ENCODE measurements at places on chromosomes 3 and 15.

DNA sequence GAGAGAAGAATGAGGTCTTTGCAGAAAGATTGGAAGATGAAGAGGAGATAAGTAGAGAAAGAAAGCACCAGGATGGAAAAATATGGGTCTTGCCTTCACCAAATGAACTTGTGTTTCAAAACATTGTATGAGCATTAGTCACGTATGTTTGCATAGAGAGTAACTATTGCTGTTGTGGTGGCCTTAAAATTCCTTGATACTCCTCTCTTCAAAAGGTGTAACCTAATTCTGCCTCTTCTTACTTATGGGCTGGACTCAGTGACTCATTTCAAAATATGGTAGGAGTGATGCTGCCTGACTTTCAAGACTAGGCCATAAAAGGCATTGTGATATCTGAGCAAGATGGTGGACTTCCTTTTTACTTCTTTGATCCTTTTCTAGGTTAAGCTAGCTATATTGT lies 228.7 kb upstream of the ZNF385D start:
- DNase-seq = no peak

GRCh38 chr15:35305946-35306345 lies 220.9 kb upstream of the NANOGP8 start:
- no peak for DNase-seq

DNA sequence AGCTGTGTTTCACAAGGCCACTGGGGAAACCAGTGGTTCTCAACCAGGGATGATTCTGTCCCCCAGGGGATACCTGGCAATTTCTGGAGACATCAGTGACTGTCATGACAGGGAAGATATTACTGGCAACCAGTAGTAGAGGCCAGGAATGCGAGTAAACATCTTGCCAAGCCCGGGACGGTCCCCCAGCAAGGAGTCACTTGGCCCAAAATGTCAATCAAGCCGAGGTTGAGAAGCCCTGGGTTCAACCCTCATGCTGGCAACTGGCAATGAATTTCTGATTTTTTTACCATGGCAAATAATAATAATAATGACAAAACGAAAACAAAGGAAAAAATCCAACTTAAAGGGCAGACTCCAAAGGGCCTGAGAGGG lies 65.5 kb upstream of the RPL32 start:
- DNase-seq = no peak

- no peak for DNase-seq
Measured at GRCh38 chr3:29683018-29683993, 402.4 kb downstream of the RBMS3 start.

DNA sequence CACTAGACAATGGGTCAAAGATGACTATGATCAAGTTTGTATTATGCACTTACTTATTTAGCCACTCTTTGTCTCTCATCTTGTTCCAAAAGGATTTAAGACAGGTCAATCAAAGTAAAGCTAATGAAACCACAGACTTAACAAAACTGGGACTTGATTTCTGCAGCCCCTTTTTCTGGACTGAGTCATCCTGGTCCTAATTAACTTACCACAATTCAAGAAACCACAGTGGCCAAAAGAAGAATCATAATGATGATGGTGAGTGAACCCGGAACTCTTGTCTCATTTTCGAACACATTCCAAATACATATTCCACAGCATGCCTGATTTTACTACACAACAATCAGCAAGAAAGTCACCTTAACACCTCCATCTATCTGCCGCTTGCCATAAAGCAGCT lies 1333.0 kb downstream of the ROBO1 start:
- no peak for DNase-seq

- no peak for DNase-seq
Measured at GRCh38 chr3:27666272-27666671, 55.9 kb downstream of the EOMES start.

DNA sequence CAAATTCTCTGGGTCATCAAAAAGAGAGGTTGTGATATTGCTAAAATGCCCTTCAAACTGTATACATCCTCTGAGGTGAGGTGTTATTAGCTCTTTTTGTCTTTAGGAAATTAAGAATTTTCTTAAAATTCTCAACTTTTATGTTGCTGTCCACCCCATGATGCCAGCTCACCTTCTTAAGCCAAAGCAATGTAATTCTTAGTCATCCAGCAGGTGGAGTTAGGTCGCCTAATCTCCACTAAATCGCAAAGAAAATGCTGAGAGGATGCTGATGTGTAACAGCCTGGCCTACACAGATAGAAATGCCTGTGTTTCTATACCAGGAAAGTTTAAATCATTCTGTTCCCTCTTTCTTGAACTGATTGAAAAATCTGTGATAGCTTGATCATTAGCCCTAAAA lies 770.2 kb upstream of the ALCAM start:
- no peak for DNase-seq

- DNase-seq = no peak
Measured at GRCh38 chr3:129441782-129442181, 1.8 kb downstream of the IFT122 start.

DNA sequence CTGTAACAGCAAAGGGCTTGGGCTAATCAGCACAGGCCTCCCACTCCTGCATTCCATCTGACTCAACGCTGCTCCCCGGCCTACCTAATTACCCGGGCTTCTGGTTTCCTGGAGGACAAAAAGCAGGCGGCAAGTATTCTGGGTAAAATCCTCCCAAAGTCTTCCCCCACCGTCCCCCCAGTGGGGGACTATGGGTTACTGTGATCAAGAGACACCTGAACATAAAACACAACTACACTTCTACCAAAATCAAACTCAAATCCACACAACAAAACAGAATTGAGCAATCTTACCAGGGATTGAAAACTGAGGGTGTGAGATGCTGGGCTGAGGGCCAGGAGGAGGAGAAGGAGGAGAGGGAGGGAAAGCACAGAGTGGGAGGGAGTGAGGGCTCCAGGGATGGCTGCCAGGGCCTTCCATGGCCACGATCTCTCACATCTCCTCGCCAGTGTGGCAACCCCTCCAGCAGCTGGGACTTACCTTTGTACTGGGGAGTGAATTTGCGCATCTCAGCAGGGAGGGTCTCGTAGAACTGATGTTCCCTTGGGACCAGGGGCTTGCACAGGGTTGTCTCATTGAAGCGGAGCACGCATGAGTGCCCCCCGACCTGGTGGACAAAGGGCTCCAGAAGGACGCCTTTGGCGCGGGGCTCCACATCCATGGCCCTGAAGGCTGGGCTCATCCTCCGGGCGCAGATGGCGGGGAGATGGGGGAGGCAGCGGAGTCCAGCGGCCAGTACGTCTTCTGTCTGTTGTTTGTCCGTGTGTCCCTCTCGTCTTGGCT lies 9.1 kb upstream of the NCKIPSD start:
- DNase-seq = peak; percentile 59

DNA sequence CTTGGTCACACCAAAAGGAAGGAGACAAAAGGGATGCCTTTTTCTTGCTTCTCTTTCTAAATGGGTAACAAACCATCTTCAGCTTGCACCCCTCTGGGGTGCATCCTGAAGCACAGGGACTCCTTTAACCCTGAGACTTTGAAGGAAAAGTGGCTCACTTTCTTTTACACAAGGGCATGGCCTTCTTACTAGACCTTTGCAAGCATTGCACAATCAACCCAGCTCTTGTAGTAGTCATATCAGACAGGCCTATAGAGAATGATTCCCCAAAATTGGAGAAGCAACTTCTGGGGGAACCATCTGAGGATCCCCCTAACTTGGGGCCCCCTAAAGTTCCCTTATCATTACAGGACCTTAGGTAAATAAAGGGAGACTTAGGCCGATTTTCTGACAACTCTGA lies 56.1 kb upstream of the GK5 start:
- DNase-seq = no peak

GRCh38 chr15:101625184-101625583 lies 27.0 kb downstream of the TM2D3 start:
- DNase-seq = no peak

- no peak for DNase-seq
Measured at GRCh38 chr3:192980632-192981031, 63.0 kb upstream of the MB21D2 start.

- DNase-seq = no peak
Measured at GRCh38 chr3:45983770-45984169, 11.9 kb downstream of the FYCO1 start.

GRCh38 chr15:88342666-88343065 lies 86.1 kb upstream of the NTRK3 start:
- DNase-seq = no peak

DNA sequence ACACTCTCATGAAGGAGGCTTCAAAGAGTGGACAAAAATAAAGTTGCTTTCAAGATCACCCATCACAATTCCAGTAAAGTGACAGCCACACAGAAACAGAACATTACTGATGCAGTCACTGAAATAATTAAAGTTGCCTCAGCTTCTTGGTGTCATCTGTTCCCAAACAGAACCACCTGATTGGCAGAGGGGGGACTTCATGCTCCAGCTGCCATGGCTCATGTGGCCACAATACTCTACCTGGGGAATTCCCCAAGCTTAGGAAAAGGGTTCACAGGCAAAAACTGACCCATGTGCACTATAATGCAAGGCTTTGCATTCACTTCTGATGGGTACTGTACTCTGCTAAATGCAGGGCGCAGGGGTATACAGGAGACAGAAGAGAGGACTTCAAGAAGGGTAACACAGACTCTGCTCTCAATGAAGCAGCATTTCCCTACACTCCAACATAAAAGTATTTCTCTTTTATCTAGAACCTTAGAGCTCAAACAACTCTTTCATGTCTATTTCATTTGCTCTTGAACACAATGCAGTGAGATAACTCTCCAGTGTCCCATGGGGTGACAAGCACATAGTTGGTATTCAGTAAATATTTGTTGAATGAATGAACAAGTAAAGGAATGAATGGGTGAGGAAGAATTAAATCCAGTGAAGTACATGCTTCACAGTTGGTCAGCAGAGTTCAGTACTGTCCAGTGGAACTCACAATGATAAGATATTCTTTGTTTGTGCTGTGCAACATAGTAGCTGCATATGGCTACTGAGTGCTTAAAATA lies 8.6 kb upstream of the CTNNB1 start:
- no peak for DNase-seq

GRCh38 chr3:79517766-79518413 lies 249.9 kb downstream of the ROBO1 start:
- DNase-seq = no peak

DNA sequence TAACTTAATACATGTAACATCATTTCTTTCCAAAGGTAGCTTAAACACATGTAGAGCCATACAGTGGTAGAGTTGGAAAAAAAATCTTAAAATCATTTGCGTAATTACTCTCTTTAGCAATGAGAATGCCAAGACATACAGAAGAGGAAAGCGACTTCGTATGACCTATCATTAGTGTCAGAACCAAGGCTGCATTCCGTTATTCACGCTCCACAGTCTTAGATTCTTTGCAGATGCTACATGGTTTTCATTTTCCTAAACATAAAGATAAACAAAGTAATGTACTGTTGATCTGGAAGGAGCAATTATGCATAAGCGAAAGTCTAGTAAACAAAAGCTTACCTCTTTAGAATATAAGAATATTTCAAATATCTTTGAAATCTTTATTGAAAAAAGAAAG lies 410.3 kb upstream of the TPRG1 start:
- DNase-seq = no peak

GRCh38 chr15:90059208-90059985 lies 42.9 kb downstream of the IDH2 start:
- peak; percentile 43 for DNase-seq

DNA sequence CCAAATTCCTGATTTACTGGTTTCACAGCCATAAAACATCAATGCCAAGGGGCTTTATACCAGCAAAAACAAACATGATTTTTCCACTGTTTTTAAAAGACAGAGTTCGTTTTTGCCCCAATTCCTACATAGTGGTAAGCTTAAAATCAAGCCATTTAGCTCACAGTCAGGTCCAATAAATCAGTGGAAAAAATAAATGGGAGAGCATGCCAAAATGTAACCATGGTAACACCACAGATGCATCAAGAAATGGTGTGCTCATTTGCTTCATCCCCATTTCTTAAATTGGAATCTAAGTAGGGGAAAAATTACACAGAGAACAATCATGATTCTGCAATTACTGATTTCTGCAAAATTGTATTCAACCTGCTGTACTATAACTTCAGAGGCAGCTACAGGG lies 418.8 kb downstream of the MAGI1 start:
- no peak for DNase-seq

DNA sequence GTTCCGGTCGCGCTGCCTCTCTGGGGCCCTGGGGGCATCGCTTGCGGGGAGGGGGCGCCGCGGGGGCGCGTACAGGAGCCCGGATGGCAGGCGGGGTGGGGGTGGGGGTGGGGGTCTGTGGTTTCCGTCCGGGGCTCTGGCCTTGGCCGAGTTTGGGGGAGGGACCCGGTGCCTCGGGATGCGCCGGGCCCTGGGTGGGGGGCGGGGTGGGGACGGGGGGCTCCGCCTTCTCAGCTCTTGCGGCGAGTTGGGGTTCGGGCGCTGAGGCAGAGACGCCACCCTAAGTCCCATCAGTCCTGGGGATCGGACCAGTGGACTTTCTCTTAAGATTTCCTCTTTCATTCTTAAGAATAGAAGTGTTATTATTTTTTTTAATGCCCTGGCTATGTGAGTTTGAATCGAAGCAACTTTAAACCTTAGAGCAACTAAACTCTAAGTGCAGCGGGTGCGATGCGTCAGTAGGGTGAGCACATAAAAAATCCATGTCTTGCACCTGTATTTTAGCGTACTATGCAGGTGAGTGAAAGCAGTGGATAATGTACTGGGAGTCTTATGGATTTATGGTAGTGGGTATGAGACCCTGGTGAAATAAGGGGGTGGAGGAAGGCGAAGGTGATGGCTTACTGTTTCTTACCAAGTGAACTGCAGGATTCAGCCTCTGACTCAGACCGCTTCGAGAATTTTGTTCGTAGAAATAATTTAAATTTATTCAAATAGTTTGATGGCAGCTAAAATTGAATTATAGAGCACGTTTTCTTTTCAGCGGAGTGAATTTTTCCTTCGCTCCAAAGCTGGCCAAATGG lies 762 bp downstream of the CTNNB1 start:
- no peak for DNase-seq

DNA sequence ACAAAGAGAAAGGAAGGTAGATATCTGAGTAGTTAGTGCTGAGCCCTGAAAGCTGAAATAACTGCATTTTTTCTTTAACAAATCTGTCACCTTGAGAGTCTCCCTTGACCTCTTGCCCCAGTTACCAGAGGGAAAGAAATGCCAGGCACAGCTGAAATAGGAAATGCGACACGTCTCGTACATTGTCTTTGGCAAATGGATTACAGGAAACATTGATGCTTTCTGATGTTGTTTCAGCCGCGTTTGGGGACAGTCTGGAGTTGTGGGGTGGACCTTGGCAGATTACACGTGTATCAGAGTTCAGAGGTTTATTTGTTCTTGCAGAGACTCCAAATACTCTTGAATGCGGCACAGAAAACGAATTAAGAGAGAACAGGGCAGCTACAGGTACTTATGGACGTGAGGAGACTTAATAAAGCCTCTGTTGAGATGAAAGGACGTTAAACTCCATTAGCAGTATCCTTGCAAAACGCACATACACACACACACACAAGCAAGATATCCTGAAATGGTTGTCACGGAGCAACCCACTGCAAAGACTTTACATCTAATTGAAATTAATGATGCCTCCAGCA lies 272.8 kb upstream of the RORA start:
- no peak for DNase-seq

- no peak for DNase-seq
Measured at GRCh38 chr3:17905996-17906395, 163.6 kb upstream of the TBC1D5 start.

- DNase-seq = no peak
Measured at GRCh38 chr15:55403531-55403930, 4.6 kb downstream of the CCPG1 start.

- DNase-seq = no peak
Measured at GRCh38 chr3:183775781-183776180, 49.6 kb downstream of the MAP6D1 start.

GRCh38 chr3:14434126-14434497 lies 31.7 kb downstream of the SLC6A6 start:
- no peak for DNase-seq
